ENCODE measurements at places on chromosomes 12 and 14.
A peak's percentile ranks its signal among the peaks of the same experiment; 100 is the strongest.

DNA sequence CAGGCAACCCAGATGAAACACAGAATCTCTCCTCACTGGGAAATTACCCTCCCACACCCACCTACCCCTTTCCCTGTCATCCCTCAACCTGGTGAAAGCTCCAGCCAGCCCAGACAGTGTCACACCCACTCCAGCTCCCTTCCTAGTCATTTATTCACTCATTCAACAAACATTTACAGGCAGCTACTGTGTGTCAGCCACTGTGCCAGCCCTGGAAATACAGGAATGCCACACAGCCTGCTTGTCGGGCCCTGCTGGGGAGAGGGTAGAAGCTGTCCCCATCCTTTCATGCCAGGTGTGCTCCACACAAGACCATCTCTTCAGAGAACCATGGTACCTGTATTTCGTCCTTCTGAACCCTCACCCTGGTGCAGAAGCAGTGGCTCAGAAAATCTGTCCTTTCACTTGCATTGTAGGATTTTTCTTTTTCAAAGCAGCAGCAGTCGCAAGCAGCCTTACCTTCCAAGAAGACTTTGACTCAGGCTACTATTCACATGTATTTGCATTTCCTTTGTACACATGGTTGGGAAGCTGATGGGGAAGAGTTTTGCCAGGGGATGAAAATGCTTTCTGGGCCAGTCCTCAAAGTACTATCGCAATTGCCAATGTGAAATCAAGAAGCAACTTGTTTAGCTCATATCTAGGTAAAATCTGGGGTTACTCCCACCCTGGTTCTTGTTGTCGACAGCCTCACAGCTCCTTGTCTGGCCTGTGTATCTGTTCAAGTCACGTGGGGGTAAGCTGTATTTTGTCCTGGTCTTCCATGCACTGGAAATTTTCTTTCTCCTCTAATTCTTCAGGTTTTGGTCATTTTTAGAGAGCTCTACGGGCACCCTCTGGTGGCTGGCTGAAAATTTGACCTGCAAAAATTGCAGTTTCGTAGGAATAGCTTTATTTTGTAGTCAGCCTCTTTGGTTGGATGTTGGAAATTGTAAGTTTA, 147.4 kb upstream of the EGLN3 start:
- DNase-seq: no peak

DNA sequence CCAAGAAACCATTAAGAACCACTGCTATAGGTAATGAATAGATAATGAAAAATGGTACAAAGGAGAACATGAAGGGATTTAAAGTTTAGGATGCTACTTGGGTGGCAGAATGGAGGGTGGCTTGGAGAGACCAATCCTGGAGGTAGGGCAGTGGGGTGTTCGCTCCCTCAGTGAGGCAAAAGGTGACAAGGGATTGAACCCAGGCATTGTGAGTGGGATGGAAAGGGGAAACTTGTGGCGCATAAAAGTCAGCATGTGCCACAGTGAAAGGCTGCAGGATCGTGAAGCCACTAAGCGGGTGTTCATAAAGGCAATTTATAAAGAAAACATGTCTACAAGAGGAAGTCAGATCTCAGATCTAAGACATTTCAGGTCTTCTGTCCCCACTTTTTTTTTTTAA, 76.7 kb upstream of the SLC38A2 start:
- no peak for DNase-seq

DNA sequence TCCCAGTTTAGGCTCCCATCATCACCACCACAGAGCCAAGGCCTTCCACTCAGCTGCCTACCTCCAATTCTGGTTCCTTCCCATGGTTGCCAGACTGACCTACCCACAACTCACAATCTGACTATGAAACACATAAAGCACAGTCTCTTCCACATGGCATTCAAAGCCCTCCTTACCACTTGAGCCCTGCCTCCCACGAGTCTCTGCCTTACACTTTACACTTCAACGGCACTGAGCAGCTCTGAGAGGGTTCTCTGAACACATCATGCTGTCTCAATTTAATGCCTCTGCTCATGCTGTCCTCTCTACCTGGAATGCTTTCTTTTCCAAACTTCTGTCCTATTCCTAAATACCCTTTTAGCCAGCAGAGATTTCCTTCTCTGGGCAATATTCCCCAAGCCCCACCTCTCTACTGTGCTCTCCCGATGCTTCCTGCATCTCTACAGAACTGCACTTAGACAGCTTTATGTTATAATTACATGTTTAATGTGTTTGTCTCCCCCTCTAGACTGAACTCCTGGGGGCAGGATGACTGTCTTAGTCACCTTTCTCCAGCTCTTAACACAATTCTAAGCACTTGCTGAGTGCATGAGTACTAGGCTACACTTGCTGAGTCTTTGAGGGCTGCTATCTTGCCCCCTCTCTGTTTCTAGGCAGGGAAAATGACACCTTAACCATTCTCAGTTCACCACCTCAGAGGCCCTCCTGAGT, 23.5 kb downstream of the FMNL3 start:
- no peak for DNase-seq

DNA sequence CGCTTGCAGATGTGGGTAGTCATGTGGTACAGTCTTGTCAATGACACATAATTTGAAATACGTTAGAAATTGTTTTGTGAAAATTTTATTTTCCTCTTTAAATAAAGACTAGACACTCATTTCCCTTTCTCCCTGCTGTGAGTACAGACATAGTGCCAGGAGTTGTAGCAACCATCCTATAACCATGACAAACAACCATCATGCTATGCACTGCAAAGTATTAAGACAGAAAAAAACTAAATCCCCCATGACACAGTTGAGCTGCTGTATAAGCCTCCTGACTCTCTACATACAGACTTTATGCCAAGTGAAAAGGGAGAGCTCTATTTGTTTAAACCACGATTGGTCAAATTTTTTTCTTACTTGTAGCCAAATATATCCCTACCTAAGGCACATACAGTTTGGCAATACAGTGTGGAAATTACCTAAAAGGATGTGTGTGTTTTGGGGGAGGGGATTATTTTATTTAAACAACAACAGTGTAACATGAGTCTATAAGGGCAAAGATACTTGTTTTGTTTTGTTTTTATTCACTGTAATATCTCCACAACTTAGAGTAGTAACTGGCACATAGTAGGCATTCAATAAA, 45.0 kb upstream of the KRR1 start:
- no peak for DNase-seq

DNA sequence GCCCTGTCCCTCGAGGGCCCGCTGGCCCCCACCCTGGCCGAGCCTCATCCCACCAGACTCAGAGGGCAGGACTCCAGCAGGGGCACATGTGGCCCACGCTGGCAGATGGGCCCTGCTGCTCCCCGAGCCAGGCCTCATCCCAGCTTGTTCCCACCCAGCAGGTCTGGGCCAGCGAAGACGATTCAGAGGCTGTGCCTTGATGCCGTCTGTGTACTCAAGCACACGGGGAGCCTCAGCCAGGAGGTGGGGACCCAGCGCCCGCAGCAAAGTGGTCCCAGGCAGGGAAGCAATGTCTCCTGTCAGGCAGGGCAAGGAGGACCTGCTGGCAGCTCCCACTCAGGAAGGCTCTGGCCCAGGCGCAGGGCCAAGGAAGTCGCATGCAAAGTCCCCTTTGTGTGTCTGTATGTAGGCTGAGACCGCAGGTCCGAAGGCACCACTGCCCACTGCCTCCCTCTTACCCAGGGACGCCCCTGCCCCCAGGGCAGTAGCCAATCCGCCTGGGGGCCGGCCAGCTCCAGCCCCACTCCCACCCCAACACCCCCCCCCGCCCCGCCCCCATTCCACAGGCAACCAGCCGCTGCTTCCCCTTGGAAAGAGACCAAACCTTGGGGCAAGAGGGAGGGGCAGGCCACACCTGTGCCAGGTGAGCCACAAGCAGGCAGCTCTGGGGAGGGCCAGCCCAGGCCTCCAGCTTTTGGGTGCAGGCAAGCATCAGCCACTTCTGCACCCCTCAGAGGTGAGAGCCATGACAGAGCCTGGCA, 9.4 kb downstream of the DEGS2 start:
- DNase-seq: no peak

DNA sequence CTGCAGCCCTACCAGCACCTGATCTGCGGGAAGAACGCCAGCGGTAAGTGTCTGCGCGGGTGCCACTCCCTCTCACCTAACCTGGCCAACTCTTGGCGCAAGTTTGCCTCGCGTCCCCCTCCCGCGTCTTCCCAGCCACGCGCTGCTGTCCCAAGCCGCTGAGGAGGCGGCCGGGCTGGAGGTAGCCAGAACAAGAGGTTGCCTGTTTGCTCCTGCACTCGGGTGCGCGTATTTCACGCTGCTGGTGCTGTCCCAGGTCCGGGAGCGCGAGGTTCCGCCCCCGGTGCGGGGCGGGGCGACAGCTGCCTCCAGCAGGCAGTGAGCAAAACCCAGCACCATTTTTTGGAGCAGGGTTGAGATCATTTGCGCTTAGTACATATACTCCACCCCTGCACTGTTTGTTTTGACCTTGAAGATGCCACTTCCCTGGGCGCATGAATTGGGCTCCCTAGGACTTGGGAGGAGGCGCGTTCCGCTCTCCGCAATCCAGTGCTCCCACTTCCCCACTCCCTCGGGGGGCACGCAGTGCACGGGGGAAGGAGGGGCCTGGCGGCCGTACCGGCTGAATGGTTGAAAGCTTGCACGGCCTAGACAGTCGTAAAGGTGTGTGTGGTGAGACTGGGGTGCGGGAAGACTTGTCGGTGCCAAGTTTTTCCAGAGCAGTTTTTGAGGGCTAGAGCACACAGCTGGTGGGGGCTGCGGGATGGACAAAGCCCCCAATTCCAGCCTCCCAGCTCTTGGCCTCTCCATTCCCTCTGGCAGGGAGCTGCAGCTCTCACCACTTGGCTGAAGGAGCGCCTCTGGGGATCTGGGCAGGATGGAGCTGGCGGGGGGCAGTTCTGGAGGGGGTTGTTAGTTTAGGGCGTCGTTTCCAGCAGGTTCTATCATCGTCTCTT, 226.9 kb upstream of the CRY1 start:
- DNase-seq: no peak

DNA sequence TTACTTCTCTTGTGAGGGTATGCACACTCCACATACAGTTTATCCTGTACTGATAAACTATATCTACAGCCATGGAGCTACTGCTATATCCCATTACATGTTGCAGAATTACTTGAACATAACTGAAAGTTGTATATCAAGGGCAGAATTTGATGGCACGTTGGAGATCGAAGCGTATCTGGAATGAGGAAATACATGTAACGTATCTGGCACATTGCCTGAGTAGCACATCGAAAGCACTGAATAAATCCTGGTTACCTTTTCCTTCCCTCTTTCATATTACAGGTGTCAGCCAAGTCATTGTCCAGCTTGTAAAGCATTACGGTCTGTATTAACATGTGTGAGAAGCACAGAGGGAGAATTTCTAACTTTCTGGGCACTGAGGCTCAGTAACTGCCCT, 42.1 kb upstream of the LIN7A start:
- DNase-seq: no peak

- peak; percentile 93 for DNase-seq
Measured at GRCh38 chr12:77189458-77189857, 124.1 kb upstream of the E2F7 start.

GRCh38 chr14:87869619-87870583, 123.1 kb downstream of the GALC start:
- peak; percentile 40 for DNase-seq

DNA sequence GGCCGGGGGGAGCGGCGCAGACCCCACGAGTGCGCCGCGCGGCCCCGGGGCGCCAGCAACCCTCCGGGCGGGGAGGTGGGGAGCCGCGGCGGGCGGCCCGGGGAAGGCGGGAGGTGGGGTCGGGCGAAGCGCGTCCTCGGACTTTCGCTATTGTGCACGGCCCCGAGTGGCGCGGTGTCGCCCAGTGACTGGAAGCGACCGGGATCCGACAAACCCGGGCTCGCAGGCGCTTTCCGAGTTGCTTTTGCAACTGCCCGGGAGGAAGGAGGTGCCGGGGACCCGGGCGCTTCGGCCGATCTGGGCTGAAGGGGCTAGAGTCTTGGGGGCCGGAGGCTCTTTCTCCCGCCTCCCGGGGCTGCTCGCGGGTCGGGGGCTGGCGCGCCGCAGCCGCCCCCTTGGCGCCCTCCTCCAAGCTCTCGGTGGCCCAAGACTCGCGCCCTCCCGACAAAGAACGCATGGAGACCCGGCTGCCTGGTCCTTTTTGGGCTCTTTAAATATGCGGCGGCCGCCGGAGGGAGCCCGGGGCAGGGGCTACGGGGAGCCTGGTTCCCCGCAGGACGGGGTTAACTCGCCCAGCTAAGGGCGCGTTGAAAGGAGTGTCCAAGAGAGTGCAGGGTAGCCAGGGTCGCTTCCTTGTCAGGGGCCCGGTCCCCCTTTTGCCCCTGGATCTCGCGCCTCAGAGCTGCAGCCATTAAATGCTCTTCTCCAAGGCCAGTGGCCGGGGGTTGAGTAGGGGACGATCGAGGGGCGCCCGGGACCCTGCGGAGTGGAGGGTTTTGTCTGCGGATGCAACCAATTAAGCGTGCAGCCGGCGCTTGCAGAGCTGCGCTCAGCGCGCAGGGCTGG, 1.4 kb downstream of the HMGA2 start:
- DNase-seq: no peak

DNA sequence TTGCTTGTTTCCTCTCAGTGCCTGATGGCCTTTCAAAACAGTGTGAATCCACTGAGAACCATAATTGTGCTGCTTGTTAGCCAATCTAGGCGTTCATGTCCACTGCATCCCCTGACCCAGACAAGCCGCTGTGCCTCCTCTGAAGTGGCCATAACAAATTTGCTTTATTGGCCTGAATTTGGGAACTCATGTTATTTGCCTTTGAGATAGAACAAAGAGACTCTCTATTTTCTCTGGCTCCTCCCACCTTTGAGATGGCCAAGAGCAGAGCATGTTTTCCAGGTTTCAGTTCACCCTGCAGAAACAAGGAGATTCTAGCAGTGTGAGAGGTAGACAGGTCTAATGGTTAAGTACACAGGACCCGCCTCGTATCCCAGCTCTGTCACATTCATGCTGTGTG, 723.9 kb downstream of the MED13L start:
- no peak for DNase-seq

DNA sequence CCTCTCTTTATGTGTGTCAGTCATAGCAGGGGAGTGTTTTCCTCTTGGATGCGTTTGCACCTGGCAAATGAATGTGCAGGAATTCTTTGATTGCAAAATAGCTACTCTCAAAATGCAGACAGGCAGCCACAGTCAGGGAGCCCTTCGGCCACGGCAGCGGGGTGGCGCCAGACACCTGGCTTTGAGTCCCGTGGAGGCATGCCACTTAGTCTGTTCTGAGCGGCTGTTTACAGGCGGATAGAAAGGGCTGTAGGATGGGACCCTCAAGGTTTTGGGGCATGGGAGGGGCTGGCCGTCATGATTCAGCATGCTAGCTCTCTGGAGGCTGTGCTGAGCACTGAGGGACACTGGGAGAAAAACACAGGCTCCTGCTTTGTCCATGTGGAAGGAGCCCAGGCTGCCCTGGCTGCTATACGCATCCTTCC, 117.1 kb downstream of the SLC25A47 start:
- DNase-seq: peak; percentile 37

DNA sequence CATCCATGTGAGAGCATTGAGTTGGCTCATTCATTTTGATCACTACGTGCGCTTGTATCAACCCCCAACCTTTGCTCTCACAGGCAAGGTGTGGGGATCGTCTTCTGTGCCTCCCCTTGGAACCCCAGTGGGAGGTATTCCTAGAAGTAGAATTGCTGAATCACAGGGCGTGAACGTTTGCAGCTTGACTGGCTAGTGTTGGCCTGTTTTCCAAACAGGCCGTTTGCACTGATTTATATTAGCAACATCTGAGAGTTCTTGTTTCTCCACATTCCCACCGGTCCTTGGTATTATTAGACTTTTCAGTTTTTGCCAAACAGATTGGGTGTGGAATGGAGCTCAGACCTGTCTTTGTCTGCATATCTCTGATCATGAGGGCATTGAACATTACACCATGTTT, 288.6 kb upstream of the PWP1 start:
- DNase-seq: no peak

All from HCEC 1CT (cell line).